Inflammatory macrophage treated with lipopolysaccharide for 4 hours (primary cell): ENCODE measurements at places on chromosomes 5 and 9.

DNA sequence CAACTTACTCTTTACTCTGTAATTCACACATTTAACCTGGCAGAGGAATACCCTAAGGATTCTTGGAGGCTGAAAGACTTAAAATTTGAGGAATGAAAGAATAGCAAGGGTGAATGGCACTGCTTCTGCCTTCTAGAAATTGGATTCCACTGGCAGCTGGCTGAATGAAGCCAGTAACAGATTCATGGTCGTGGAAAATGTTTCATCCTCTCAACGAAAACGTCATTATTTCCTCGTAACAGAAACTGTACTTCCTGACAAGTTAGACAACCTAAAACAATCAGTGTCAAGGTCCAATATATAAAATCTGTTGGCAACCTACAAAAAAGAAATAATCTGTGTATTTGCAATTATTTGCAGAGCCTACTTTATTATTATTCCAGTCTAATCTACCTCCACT is 39.7 kb downstream of the BNC2 start:
- DNase-seq, result no peak

GRCh38 chr9:119802621-119803020 is 433.4 kb upstream of the BRINP1 start:
- DNase-seq, result no peak

DNA sequence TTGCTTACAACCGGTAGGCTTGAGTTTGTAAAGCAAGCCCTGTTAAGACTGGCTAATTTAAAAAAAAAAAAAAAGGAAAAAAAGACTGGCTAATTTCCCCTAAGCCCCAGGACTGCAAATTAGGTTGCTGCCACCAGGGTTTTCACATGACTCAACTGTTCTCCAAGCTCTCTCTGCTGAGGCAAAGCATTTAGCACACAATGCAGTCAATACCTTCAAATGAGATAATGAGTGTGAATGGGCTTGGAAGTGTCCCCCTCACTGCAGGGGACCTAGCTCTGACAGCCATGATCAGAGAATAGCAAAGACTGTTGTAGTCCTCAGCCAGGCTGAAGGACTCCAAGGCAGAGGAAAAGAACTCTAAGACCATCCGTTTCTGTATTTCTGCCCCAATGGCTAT is 42.8 kb upstream of the ZSWIM6 start:
- peak; percentile 26 for DNase-seq

DNA sequence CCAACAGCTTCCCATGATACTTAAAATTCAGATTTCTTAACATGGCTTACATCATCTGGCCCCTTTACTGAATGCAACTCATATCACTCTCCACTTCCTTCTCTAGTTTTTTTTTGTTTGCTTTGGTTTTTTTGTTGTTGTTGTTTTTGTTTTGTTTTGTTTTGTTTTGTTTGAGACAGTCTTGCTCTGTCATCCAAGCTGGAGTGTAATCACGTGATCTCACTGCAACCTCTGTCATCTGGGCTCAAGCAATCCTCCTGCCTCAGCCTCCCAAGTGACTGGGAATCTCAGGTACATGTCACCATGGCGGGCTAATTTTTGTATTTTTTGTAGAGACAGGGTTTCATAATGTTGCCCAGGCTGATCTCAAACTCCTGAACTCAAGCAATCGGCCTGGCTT is 41.4 kb downstream of the CPLANE1 start:
- peak; percentile 46 for DNase-seq

- no peak for DNase-seq
Measured at GRCh38 chr5:39691993-39692392, 267.2 kb upstream of the DAB2 start.

DNA sequence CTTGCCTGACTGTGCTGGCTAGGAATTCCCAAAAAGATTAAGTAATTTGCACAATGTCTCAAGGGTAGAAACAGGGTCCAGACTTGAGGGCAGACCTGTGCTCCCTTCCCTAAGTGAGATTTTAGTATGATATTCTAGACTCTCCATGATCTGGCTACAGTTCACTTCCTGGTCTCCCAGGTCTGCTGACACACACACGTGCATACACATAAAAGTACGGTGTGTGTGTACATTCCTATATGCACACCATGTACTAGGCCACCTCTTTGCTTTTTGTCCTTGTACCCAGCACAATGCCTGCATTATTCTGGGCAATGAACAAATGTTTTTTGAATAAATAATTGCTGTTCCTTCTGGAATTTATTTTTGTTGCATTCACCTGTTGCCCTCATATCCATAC is 83.7 kb downstream of the SH3RF2 start:
- DNase-seq, result no peak

GRCh38 chr5:52523701-52524100 is 264.0 kb upstream of the ITGA1 start:
- DNase-seq, result no peak

DNA sequence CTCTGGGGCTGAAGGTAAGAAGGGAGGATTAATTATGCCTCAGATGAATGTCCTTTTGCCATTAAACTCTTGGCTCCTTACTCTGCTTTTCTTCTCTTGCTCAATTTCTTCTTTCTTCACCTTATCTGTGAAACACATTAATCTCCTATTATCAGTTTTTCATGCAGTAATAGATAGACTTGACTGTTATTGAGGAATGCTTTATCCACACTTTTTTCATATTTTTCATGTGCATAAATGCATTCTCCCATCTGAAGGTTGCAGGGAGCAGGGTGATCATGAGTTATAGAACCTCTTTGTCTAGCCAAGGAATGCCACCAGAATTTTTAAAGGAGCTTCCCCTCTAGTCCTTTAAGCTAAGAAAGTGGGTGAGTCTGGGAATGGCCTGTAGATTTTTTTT is 66.4 kb upstream of the CD180 start:
- no peak for DNase-seq

GRCh38 chr9:138044485-138045383 is 167.2 kb downstream of the CACNA1B start:
- DNase-seq, result no peak

DNA sequence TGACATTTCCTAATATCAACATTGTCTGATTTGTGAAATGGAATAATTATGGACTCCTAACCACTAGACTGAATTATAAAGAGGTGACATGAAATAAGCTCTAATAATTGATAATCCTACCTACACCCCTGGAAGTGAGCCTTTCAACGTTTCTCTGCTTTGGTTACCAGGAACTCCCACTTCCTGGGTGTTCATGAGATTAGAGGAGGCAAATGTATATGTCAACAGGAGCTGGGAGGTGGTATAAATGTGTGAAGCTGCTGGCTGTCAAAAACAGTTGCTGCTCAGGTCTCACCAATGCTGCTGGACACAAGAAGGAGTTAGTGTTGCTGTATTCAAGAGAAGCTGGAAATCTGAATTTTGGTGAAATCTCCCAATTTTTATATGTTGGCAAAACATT is 96.8 kb downstream of the CAMK4 start:
- no peak for DNase-seq

- no peak for DNase-seq
Measured at GRCh38 chr5:143758015-143758414, 53.9 kb upstream of the HMHB1 start.
